T-helper 17 cell (primary cell): ENCODE measurements at places on chromosomes 2 and 18.

GRCh38 chr2:42918041-42918440 is 125.7 kb upstream of the HAAO start:
- no peak for DNase-seq

DNA sequence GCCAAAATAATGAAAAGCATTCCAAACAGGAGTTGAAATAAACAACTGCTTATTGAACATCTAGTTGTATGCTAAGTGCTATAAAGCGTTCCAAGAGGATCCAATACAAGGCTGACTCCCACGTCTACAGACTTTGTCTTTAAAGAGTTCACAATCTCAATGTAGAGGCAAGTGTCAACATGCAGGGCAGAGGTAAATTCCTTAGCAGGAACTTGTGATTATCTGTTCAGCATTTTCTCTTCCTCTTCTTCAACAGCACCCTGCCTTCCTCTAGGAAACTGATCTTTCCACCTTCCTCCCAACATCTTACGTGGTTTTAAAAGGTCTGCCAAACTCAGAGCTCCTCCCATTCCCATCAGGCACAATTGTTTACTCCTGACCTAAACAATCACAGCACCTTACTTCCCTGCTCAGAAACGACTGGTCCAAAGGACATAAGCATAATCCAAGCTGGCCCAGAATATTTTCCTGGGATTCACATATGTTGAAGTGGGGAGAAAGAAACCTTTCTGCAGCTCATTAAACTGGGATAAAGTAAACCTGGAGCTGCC is 83.9 kb downstream of the ITSN2 start:
- no peak for DNase-seq

DNA sequence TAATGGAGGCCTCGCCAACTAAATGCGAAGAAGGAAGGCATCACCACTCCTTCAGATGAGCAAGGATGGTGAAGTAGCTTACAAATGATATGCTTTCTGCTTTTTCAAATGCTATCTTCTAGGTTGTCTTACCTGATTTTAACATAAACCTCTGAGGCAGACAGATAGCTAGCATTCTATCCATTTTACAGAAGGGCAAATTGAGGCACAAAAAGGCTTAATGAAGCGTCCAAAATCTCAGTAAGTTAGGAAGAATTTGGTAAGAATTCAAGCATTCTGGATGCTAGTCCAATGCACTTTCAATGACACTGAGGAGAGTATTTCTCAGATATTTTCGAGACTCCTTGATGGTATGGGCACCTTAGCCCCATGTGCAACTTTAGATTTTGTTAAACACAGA is 81.8 kb downstream of the LRP2 start:
- DNase-seq, result no peak

GRCh38 chr2:236754271-236754944 is 184.8 kb downstream of the ACKR3 start:
- no peak for DNase-seq

DNA sequence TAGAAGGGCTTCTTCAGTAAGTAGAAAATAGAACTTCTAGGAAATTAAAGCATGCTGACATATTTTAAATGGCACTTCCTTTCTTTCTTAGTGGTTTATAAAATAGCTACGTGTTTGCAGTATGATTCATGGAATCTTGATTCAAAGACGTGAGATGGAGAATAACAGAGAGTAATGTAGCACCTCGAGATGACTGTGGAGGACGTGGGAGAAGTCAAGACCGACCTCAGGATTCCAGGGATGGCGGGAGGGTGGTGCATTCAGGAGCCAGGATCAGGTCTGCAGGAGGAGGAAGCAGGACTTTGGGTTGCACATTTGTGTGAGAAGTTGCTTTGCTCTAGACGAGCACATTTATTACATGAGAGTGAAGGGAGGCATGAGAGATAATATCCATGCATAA is 56.0 kb downstream of the DCDC2C start:
- DNase-seq, result no peak

- no peak for DNase-seq
Measured at GRCh38 chr2:235303499-235304291, 190.1 kb upstream of the AGAP1 start.

DNA sequence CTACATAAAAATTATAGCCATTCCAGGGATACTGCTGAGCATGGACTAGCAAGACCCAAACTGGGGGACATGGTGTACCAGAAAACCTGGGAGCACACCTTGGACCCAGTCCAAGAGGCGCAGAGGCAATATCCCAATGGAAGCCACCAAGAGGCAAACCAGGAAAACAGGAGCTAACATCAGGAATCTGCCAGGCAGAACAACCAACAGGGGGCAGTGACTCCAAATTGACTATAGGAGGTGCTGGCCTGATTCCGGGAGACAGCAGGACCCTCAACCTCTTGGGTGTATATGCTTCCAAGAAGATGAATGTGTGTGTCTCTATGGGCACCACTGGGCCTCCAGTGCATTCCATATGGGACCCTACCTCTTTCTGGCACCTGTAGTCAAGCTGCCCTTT is 172.7 kb upstream of the ARL4C start:
- no peak for DNase-seq

DNA sequence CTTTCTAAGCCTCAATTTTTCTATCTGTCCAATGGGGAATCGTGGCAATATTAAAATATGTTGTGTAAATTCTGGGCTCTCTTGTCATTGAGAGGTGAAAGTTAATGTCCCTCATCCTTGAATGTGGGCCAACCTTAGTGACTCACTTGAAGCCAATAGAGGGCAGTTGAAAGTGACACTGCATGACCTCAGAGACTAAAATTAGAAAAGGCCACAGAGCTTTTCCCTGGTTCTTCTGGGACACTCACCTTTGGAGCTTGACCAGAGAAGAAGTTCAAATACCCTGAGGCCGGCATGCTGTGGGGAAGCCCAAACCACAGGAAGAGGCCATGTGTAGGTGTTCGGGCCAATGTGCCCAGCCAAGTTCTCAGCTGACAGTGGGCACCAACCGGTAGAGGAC is 24.1 kb upstream of the SIX2 start:
- DNase-seq, result no peak

- DNase-seq, result no peak
Measured at GRCh38 chr2:14632133-14632936, at the start of gene LRATD1. LRATD1 (plus strand) TSS chr2:14632717; CDS start chr2:14633980, 1,263 bp downstream.

DNA sequence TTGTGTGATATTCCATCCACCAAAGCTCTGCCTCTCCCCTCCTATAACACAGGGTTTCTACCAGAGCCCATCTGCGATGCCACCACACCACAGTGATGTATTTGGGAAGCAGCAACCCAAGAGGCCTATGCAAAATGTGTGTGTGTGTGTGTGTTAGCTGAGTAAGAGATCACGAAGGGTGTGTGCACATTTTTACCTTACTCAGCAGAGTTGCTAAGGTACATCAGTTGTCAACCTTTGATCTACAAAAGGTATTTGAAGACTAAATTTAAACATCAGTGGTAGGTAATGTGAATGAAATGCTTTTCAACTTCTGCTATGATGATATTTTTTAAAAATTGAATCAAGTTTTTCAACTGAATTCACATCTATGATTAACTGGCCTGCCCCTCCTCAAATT is 227.6 kb downstream of the FBXO15 start:
- DNase-seq, result no peak

GRCh38 chr2:53509831-53510388 is 257.7 kb upstream of the CHAC2 start:
- DNase-seq, result no peak

- no peak for DNase-seq
Measured at GRCh38 chr18:61676773-61677434, 215.9 kb downstream of the RNF152 start.

GRCh38 chr2:120840795-120841487 is 105.3 kb downstream of the GLI2 start:
- no peak for DNase-seq

- DNase-seq, result no peak
Measured at GRCh38 chr2:240424341-240425235, 10.9 kb upstream of the GPC1 start.

DNA sequence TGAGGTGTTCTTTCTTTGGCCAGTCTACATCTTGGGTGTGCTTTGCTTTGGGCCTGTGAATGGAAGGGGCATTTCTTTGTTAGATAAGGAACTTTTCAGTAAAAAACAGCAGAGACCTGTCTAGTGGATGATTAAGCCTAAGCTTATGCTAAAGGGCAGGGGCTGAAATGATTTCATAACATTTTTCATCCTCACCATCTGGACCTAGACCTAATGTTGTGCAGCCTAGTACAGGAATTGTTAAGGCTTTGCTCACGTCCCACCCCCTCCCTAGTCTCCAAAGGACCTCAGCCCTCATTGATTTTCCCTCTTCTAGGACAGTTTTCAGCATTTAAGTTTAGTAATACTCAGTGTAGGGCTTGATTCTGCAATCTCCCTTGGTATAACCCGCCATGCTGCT is 111.8 kb downstream of the PRKCE start:
- no peak for DNase-seq

DNA sequence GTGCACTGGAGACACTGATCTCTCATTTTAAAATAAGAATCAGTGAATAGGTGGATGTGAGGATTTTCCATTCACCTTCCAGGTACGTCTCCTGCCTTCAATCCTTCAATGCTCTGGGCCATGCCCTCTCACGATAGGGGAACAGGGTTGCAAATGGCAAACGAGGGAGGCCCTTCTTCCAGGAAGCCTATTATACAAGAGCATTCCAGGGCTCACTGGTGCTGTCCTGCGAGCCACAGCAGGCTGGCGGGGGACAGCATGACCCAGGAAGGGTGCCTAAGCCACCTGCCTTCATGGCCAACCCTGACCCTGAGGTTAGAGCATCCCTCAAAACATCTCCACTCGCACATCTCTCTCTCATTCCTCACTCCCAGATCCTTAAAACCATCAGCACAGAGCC is 20.6 kb upstream of the ID2 start:
- DNase-seq, result no peak
